ENCODE measurements at places on chromosomes 13 and 19.

DNA sequence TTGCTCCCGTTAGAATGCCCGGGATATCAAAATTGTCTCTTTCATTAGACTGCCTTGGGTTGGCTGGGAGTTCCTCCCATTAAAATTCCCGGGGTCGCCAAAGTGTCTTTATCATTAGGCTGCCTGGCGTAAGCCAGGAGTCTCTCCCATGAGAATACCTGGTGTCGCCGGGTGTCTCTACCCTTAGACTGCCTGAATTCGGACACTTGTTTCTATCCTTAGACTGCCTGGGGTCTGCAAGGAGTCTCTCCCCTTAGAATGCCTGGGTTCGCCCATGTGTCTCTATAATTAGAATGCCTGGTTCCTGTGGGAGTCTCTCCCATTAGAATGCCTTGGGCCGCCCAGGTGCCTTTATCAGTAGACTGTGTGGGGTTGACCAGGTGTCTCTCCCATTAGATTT, 1538.2 kb downstream of the UQCRFS1 start:
- H3K36me3 ChIP-seq, result no peaks in the 10 kb centered on the region
- no peaks in the 10 kb centered on the region for H3K27me3 ChIP-seq
- no peak overlapping the region for H3K27ac ChIP-seq
- no peak overlapping the region for H3K4me3 ChIP-seq
- no peaks in the 10 kb centered on the region for H3K4me1 ChIP-seq

GRCh38 chr19:46014534-46014933, 8.3 kb downstream of the PGLYRP1 start:
- peaks cover 6% of the 10 kb centered on the region for H3K36me3 ChIP-seq
- peaks cover 27% of the 10 kb centered on the region for H3K4me1 ChIP-seq
- DNase-seq, result no peak
- H3K27me3 ChIP-seq, result peaks cover 8% of the 10 kb centered on the region
- H3K4me3 ChIP-seq, result peak overlapping the region; percentile 70

GRCh38 chr13:43883631-43884030, 3.9 kb downstream of the LACC1 start:
- no peak overlapping the region for H3K27ac ChIP-seq
- peaks cover 8% of the 10 kb centered on the region for H3K4me1 ChIP-seq
- H3K4me3 ChIP-seq, result no peak overlapping the region
- no peak for DNase-seq

- H3K27me3 ChIP-seq, result no peaks in the 10 kb centered on the region
- H3K36me3 ChIP-seq, result peaks cover 12% of the 10 kb centered on the region
- H3K27ac ChIP-seq, result peak overlapping the region; percentile 93
These were observed 10.4 kb upstream of the JUND start for GRCh38 chr19:18291590-18292461.

DNA sequence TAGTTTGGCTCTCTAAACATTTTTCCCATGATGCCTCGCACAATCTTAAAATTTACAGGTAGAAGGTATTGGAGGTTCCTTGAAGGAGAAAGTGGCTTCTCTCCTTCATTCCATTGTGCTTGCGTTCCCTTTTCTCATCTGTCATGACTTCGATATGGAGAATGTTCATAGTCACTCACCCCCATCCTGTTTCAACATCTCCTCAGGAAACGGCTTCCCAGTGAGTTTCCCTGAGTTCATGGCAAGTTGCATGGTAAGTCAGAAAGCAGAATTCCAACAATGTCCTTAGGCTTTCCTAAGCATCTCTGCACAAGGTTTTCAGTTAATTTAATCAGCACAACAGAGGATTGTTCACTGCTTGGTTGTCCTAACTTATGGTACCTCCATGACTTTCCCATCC, 581.8 kb upstream of the SLITRK5 start:
- H3K27me3 ChIP-seq, result no peaks in the 10 kb centered on the region
- H3K4me3 ChIP-seq, result no peak overlapping the region
- no peaks in the 10 kb centered on the region for H3K36me3 ChIP-seq

GRCh38 chr13:106756446-106756845, 188.5 kb upstream of the ARGLU1 start:
- H3K4me1 ChIP-seq, result no peaks in the 10 kb centered on the region
- no peak overlapping the region for H3K27ac ChIP-seq
- DNase-seq, result no peak
- no peak overlapping the region for H3K4me3 ChIP-seq

GRCh38 chr13:75764251-75764925, 128.3 kb downstream of the LMO7 start:
- H3K36me3 ChIP-seq, result peaks cover 4% of the 10 kb centered on the region
- H3K4me1 ChIP-seq, result peaks cover 29% of the 10 kb centered on the region
- H3K27me3 ChIP-seq, result no peaks in the 10 kb centered on the region
- no peak for DNase-seq
- no peak overlapping the region for H3K4me3 ChIP-seq

- no peak for DNase-seq
- peaks cover 15% of the 10 kb centered on the region for H3K27me3 ChIP-seq
- H3K27ac ChIP-seq, result no peak overlapping the region
- no peaks in the 10 kb centered on the region for H3K36me3 ChIP-seq
- no peaks in the 10 kb centered on the region for H3K4me1 ChIP-seq
- H3K4me3 ChIP-seq, result no peak overlapping the region
These were observed 373.0 kb upstream of the SLITRK1 start for GRCh38 chr13:84255226-84255797.

- H3K27ac ChIP-seq, result peak overlapping the region; percentile 80
- peak overlapping the region; percentile 55 for H3K4me3 ChIP-seq
- peaks cover 34% of the 10 kb centered on the region for H3K4me1 ChIP-seq
- H3K36me3 ChIP-seq, result no peaks in the 10 kb centered on the region
These were observed 11.2 kb upstream of the ARHGEF18 start for GRCh38 chr19:7337380-7338194.

GRCh38 chr19:31595521-31595920, 246.3 kb upstream of the TSHZ3 start:
- H3K27ac ChIP-seq, result no peak overlapping the region
- no peak for DNase-seq
- H3K4me3 ChIP-seq, result no peak overlapping the region
- H3K4me1 ChIP-seq, result no peaks in the 10 kb centered on the region
- H3K36me3 ChIP-seq, result no peaks in the 10 kb centered on the region

DNA sequence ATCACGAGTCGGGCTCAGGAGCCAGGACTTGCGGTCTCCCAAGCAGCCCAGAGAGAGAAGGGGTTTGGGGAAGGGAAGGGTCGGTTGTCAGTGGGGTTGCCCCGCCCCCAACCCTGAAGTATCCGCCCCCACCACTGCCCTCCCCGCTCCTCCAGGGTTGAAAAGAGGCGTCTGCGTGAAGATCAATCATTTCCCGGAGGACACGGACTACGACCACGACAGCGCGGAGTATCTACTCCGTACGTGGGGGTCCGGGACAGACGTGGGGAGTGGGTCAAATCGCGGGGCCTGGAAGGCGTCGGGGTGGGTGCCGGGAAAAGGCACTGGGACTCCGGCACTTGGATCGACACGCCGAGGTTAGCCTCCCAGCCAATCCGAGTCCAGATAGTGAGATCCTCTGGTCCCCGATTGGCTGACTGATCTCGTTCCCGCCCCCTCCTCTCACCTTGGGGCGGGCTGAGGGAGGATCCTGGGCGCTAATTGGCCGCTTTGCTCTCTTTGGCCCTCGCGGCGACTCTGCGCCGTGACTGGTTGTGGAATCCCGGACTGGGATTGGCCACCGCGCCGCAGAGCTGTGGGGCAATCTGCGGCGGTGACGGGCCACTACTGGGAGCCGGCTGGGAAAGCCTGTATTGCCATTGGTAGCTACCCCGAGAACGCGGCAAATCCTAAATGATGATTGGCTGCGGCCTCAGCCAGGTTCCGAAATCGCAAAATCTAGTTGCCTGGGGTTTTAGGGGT, 13.3 kb upstream of the CACNG6 start:
- H3K4me1 ChIP-seq, result peaks cover 21% of the 10 kb centered on the region
- peak overlapping the region; percentile 15 for H3K4me3 ChIP-seq
- peaks cover 61% of the 10 kb centered on the region for H3K27me3 ChIP-seq
- no peak overlapping the region for H3K27ac ChIP-seq
- DNase-seq, result no peak

DNA sequence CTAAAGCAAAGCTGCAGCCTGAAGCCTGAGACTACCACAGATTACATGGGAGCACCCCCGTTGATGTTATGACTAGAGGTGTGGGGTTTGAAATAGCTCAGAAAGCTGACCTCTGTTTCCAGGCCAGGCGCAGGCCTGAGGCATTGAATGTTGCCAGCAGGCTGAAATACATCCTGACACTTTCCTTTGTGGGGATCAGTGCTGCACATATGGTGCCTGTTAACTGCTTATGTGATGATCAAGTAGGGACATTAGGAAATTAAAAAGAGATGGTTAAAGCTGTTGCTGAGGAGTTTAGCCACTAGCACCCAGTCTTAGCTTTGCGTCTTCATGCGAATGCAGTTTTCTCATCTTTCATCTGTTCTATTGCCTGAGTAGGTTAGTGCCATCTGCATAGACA, 83.2 kb downstream of the CCNA1 start:
- H3K4me1 ChIP-seq, result no peaks in the 10 kb centered on the region
- H3K36me3 ChIP-seq, result no peaks in the 10 kb centered on the region
- DNase-seq, result no peak

DNA sequence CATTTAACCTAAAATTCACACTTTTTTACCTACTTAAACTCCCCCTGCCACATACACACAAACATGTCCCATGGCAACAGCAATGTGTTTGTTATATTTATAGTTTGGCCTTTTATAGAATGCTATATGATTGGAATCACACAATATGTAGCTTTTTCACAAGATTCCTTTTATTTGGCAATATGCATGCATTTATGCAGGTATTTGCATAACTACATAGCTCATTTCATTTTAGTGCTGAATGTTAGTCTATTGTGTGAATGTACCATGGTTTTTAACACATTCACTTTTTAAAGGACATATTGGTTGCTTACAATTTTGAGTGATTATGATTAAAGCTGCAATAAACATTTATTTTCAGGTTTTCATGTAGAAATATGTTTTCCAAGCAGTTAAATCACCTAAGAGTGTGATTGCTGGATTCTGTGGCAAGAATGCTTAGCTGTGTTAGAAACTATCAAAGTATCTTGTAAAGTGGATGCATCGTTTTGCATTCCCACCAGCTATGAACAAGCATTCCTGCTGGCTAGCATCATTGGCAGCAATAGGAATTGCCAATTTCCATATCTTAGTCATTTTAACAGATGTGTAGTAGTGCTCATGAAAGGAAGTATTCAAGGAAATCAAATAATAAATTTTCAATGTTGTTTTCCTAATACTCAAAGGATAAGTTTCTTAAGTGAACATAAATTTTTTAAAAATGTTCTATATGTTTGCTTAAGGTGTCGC, 557.0 kb downstream of the SLITRK1 start:
- H3K27me3 ChIP-seq, result no peaks in the 10 kb centered on the region
- H3K4me3 ChIP-seq, result no peak overlapping the region
- no peaks in the 10 kb centered on the region for H3K4me1 ChIP-seq
- DNase-seq, result no peak
- no peaks in the 10 kb centered on the region for H3K36me3 ChIP-seq

DNA sequence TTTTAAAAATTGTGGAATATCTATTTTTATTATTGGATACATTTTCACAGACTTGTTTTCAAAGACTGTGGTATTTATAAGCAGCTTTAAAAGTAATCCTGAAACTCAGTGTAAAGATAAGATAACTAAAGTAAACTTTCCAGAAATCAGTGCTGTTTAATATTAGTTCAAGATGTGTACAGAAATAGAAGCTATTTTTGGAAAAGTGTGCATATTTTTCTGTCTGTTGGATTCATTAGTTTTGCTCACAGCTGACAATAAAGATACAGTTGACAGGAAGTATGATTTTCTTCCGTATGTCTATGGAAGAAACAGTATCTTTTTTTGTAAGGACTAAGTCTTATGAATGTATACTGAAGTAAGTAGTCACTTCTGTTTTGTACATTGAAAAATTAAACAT, 85.9 kb downstream of the GJA3 start:
- H3K4me1 ChIP-seq, result no peaks in the 10 kb centered on the region
- no peak for DNase-seq
- peaks cover 41% of the 10 kb centered on the region for H3K36me3 ChIP-seq
- no peaks in the 10 kb centered on the region for H3K27me3 ChIP-seq
- no peak overlapping the region for H3K4me3 ChIP-seq
- H3K27ac ChIP-seq, result peak overlapping the region; percentile 19

DNA sequence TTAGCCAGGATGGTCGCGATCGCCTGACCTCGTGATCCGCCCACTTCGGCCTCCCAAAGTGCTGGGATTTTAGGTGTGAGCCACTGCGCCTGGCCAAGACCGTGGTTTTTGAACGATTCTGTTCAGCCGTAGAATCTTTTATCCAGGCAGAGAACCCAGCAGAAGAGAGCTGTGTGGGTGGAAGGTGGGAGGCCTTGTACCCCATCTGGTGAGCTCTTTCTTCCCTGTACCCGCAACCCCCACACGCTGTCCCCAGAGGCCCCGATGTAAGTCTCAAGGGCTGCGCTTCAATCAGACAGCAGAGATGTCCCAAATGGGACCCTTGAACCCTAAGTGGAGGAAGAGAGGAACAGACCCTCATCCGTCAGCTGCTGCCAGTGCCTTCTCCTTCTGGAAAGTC, 3.7 kb downstream of the SLC25A23 start:
- no peak overlapping the region for H3K27ac ChIP-seq
- peaks cover 12% of the 10 kb centered on the region for H3K36me3 ChIP-seq
- H3K4me3 ChIP-seq, result no peak overlapping the region
- H3K27me3 ChIP-seq, result no peaks in the 10 kb centered on the region

DNA sequence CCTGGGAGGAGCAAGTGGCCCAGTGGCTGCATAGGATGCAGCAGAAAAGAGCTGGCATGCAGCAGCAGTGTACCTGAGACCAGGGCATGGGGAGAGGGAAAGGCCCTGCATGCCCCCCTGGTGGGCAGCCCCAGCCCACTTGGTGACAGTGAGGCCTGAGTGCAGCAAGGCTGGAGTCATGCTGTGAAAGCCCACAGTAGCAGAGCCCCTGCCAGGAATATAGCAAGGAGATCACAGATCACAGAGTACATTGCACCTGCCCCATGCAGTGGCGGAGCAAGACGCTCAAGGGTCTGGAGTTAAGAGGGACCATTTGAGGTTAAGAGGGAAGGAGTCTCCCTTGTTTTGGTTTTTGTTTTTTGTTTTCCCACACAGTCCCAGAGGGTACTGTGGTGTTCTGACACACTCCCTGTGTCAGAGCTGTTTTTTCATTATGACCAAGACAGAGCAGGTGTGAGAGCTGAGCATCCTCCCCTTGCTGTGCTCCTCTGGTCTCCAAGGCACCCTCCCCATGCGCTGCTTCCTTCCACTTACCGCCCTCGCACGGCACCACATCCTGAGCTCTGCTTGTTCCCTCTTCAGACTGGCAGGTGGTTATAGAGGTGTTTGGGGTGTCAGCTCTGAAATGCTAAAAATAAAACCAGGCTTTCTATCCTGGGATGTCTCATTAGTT, 85.0 kb upstream of the UBL3 start:
- peaks cover 3% of the 10 kb centered on the region for H3K36me3 ChIP-seq
- H3K27me3 ChIP-seq, result no peaks in the 10 kb centered on the region
- H3K4me1 ChIP-seq, result peaks cover 49% of the 10 kb centered on the region
- DNase-seq, result peak; percentile 52
- peak overlapping the region; percentile 88 for H3K4me3 ChIP-seq

- no peak for DNase-seq
- H3K27me3 ChIP-seq, result no peaks in the 10 kb centered on the region
- H3K36me3 ChIP-seq, result peaks cover 11% of the 10 kb centered on the region
- no peak overlapping the region for H3K27ac ChIP-seq
- no peak overlapping the region for H3K4me3 ChIP-seq
These were observed 2.2 kb downstream of the CRTC1 start for GRCh38 chr19:18685597-18686190.

Measured in central memory CD8-positive, alpha-beta T cell (primary cell).